ENCODE measurements at places on chromosomes 2 and 18.

- peak; percentile 48 for DNase-seq
Measured at GRCh38 chr2:20781656-20782265, 41.1 kb downstream of the LDAH start.

- no peak for DNase-seq
Measured at GRCh38 chr2:9398881-9399780, 24.2 kb downstream of the ITGB1BP1 start.

DNA sequence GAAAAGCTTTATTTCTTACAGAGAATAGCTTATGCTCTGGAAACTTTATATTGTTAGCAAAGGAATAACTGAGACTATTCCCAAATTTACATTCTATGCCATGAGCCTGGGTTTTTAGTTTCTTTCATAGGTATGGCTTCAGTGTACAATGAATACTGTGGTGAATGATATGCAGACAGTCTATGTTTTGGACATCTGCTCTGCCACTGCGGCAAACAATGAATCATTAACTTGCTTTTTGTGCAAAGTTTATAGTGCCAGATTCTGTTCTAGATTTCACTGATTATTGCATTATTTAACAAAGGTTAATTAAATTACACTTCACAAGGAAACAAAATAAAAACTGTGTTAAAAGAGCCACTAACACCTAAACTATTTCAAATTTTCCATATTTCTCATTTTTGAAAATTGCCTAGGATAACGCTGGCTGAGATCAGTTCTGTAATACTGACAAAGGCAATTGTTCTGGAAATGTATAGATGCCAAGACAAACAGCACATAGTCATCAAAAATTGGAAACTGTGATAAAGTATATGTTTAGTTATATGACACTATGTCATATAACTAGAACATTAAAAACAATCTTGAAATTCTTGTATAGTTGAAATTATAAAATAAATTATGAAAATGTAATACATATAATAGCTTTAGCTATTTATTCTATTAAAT lies 74.7 kb downstream of the ITSN2 start:
- DNase-seq, result no peak

GRCh38 chr2:21020668-21021288 lies 23.1 kb downstream of the APOB start:
- DNase-seq, result no peak

DNA sequence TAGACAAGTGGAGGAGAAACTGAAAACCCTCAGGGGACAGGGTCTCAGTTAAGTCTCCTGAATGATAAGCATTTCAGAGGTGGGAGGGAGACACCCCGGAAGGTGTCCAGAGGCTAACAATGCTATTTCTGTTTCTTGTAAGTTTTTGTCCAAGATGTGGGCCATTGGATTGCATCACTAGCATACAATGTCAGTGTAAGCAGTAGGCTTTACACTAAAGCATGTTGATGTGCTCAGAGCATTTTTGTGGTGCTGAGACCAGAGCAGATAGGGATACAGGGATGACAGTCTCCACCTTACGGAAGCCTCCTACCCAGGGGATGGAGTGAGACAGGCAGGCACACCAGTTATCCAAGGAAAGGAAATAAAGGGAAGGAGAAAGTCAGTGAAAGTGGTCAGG lies 2.2 kb upstream of the IL1R1 start:
- no peak for DNase-seq

DNA sequence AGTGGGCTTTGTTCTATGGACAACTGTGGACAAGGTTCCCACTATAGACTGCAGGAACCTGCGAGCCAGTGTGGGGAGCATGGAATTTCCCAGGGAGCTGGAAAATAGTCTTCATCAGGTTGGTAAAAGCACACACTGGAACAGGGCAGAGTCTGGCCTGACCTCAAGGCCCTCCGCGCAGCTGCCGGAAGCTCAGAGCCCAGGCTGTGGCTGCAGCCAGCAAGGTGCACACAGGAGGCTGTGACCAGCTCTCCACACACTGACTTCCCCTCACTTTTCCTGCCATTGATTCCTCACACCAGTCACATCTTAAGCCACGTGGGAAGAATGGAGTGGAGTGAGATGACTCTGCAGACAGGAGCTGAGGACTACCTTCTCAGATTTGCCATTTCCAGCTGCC lies 19.1 kb downstream of the MAL start:
- no peak for DNase-seq

Data from BE2C (cell line).